ENCODE measurements at places on chromosomes 1 and 21.

GRCh38 chr1:196399713-196400112 is 208.5 kb downstream of the KCNT2 start:
- DNase-seq = no peak

DNA sequence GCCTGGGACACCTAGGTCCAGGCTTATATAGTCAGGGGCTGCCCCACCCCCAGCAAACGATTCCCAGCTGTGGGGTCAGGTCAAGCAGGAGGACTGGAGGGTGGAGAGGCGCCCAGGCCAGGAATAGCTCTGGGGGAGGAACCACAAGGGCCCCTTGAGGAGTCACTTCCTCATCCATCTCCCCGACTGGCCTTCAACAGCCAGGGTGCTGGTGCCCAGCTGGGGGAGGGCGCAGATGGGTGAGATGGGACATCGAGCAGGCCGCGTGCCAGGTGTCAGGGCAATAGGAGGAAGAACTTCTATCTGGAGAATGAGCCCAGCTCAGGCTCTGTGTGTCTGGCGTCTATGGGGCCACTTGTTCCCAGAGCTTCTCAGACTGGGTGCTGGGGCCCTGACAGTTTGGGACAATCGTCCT is 208 bp upstream of the MYBPH start:
- DNase-seq = no peak

DNA sequence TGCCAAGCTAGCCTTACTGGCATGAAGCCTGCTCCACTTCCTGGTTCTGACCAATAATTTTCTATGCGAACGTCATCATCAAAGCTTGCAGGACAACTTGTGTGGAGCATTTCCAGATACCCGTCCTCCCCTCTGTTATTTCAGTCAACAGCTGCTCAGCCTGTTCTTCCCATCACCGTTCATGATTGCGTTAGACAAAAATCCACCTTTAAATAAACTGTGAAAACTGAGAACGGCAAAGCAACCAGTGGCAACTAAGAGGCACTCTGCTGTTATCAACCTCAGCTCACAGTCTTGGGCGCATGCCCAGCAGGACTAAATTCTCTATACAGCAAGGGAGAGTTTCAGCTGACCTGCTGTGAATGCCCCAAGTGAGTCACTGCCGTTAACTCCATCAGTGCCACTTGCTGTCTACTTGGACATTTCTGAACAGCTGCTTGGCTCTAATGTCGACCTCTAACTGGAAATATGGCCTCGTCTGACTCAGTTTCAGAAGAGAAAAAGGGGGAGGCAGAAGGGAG is 207.4 kb upstream of the RUNX1 start:
- no peak for DNase-seq

DNA sequence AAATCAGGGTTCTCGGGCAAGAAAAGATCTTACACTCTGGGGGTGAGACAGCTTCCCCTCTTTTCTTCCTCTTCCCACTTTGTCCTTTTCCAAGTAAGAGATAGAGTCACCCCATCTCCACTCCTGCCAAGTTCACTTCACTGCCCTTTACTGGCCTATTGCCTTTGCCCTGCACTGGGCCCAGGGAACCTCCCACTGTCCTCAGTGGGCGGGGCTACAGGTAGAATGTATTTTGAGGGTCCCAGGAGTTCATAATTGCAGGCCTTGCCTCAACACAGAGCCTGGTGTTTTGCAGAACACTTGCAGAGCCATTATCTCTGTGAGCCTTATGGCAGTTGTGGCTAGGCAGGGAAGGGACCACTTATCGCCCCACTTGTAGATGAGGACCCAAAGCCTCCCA is 3.3 kb downstream of the AMPD2 start:
- no peak for DNase-seq

GRCh38 chr1:156438278-156438987 is 62.1 kb downstream of the MEF2D start:
- DNase-seq = no peak

GRCh38 chr1:15016001-15016400 is 137.5 kb upstream of the TMEM51 start:
- DNase-seq = no peak

DNA sequence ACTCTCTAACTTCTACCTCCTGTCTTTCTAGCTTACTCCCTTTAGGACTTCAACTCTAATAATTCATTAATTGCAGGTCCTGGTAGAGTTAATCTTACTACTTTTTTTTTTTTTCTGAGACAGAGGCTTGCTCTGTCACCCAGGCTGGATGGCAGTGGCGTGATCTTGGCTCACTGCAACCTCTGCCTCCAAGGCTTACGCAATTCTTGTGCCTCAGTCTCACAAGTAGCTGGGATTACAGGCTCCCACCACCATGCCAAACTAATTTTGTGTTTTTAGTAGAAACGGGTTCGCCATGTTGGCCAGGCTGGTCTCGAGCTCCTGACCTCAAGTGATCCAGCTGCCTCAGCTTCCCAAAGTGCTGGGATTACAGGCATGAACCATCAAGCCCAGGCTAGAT is 15.7 kb downstream of the BTBD8 start:
- DNase-seq = no peak

DNA sequence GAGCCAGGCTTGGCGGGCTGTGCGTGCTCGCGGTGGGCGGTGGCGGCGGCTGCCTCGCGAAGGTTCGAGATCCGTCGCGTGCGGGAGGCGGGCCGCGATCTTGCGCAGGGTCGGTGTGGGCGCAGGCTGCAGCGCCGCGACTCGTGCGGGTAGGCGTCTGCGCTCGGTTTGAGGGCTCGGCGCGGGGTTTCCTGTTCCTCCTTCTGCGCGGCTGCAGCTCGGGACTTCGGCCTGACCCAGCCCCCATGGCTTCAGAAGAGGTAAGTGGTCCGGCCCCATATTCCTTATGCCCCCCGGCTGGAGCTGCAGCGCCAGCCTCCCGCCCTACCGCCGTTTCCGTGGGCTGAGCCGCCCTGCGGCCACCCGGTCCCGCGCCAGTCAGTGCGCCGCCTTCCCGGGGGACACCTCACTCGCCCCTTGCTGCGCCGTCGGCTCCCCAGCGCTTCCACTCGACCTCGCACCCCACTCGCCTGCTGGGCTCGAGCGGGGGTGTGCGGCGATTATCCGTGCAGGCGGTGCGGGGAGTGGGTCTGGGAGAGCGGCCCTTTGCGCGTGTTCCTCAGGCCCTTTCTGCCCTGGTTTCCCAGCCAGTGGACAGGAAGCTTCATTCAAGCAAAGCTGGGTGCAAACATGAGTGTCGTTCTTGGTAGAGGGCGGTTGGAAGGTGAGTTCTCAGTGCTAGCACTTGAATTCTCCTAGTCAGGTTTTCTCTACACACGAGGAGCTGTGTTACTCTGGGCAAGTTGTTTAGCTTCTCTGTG is at the start of gene CACYBP:
CACYBP (plus strand) TSS at position 12 of the 761 bp plus-strand sequence; CDS start at position 246, 234 bp downstream.
- no peak for DNase-seq

DNA sequence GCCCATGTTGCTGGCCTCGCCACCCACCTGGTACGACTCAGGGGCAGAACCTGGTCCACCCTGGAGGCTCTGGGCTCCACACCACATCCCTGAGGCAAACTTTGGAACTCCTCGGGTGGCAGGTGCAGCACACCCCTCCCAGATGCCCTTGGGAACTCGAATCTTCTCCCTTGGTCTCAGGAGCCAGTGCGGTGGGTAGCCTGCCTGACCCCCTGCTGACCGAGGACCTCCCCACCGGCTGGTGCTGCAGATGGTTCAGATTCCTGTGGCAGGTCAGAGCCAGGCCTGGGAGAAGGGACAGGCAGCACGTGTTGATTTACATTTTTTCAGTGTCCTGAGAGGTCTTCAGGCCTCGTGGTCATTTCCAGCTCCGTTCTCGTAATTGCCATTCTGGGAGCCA is 6.3 kb upstream of the CFAP410 start:
- DNase-seq = no peak

DNA sequence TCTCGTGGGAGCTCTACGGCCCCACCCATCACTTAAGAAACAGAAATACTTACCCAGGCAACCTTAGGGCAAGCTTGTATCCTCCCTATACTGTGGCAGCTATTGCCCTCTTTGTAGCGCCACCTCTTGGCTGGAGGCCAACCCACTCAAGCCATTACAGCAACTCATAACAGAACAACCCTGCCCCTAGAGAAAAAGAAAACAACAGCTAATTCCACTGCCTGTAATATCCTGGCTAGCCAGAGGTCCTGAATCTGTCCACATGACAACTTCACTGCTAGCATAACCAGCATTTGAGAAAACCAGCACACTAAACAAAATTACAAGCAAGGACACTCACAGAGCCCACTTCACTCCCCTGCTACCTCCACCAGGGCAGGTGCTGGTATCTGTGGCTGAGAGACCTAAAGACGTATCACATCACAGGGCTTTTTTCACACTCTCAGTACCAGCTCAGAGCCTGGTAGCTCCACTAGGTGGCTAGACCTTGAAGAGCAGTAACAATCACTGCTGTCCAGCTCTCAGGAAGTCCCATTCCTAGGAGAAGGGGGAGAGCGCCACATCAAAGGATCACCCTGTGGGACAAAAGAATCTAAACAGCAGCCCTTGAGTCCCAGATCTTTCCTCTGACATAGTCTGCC is 14.5 kb upstream of the MX1 start:
- DNase-seq = peak; percentile 23

- no peak for DNase-seq
Observed at GRCh38 chr21:17554679-17555465, 42.0 kb downstream of the CXADR start.

DNA sequence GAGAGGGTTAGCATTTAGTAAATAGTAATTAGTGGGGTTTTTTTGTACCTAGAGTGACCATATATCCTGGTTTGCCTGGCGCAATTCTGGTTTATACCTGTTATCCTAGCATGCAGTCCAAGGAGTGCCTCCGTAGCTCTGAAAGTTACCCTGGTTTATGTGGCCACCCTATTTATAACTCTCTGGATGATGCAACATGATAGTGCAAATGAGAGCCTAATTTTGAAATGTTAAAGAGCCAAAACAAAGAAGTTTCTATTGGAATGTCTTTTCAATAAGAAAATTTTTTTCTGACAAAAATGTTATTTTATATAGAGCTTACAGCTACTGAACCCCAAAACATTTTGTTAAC is 5.7 kb downstream of the AHCYL1 start:
- DNase-seq = no peak

DNA sequence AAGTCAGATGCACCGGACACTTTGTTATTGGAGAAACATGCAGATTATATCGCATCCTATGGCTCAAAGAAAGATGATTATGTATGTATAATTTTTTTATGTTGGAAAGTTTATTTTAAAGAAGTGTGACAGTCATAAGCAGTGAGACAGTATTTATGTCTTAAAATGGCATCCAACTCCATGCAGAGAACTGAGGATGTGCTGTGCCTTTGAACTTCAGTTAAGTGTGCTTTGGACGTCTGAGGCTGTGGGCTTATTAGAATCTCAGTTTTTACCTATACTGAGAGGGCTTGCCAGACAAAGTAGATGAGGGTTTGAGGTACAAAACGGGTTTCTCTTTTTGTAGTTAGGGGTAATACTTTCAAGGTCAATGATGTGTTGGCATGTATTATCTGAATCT is 1.5 kb downstream of the RABGGTB start:
- DNase-seq = no peak

- no peak for DNase-seq
Observed at GRCh38 chr1:217096200-217096599, 373.0 kb upstream of the ESRRG start.

- DNase-seq = no peak
Observed at GRCh38 chr1:167328816-167329483, 108.3 kb downstream of the POU2F1 start.

DNA sequence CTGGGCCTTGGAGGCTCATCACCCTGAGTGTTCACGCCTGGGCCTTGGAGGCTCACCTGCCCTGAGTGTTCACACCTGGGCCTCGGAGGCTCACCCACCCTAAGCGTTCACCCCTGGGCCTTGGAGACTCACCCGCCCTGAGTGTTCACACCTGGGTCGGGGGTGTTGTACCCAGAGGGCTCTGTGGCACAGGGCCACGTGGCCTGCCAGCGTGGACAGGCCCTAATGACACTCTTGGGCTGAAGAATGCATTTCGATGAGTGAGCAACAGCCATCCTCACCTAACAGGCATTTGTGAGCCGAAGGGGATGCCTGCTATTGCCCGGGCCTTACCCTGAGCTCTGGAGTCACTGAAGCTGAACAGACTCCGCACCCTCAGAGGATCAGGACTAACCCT is 17.5 kb downstream of the SLC19A1 start:
- no peak for DNase-seq

GRCh38 chr1:208763971-208764370 is 519.8 kb upstream of the PLXNA2 start:
- no peak for DNase-seq

DNA sequence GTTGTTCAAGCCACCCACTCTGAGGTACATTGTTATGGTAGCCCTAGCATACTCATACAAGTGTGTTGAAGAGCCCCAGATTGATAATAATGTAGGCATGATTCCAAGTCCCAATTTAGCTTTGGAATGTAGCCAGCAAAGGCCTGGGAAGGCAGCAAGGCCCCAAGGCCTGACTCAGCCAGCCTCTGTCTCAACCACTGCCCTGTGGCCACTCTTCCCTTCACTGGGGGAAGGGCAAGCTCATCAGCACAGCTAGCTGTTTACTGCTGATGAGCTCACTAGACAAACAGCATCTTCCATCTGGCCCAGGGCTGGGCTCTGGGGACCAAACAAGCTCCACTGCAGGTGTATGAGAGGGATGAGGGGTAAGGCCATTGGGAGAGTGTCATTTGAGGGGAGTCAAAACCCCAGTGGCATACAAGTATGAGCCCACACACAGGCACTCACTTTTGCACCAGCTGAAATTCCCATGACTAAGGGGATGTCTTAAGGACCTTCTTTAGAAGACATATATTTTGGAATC is 2.2 kb upstream of the IRF6 start:
- DNase-seq = no peak

DNA sequence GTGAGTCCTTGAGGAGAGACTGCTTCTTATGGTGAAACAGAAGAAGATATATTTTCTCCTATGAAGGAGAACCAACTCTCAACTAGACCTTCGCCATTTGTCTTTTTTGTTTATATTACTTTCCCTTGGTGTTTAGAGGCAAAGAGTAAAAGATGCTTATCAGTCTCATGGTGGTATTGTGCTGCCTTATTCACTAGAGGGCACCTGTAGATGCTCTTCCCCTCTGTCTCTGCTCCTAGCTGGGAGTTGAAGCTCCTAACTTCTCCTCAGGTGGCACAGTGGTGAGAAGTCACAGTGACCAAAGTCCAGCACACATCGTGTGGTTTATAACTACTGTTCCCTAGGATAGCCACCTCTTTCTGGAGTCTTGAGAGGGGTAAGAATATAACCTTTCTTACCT is 1359.6 kb downstream of the PLA2G4A start:
- no peak for DNase-seq

- DNase-seq = no peak
Observed at GRCh38 chr1:171081763-171082201, 8.9 kb upstream of the FMO3 start.

- DNase-seq = no peak
Observed at GRCh38 chr1:9207715-9208114, 26.9 kb upstream of the H6PD start.

Measured in activated CD8-positive, alpha-beta memory T cell treated with anti-CD3 and anti-CD28 coated beads for 1 hour (primary cell).